Activated CD4-positive, CD25-positive, alpha-beta regulatory T cell (primary cell): ENCODE measurements at places on chromosomes 16 and 17.

DNA sequence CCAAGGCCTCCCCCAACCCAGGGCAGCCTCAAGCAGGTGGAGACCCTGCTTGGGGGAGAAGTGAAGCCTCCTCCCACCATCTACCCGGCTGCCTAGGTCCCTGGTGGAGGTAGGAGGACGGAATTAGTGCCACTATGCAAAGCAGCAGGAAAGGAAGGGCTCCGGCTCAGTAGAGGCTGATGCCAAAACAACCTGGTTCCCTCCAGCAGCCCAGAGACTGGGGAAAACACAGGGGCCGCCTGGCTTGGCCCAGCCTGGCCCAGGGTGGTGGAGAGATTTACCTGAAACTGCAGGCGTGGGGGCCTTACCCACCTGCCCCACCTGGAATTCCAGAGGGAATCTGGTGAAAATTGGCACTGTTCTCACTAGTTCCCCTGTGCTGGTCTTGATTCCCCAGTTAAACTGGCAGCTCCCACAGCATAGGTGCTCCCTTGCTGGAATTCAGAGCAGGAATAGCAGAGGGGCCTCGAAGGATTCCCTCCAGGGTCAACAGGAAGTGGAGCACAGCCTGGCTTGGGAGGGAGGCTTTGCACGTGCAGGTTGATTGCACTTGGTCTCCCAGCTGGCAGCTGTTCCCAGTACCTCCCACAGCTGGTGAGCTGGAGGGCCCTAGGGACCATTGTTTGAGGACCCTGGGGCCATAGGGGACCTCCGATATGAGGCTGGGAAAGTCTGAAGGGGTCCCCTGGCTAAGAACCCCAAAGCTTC lies 4.5 kb downstream of the CD79B start:
- no peak for DNase-seq

DNA sequence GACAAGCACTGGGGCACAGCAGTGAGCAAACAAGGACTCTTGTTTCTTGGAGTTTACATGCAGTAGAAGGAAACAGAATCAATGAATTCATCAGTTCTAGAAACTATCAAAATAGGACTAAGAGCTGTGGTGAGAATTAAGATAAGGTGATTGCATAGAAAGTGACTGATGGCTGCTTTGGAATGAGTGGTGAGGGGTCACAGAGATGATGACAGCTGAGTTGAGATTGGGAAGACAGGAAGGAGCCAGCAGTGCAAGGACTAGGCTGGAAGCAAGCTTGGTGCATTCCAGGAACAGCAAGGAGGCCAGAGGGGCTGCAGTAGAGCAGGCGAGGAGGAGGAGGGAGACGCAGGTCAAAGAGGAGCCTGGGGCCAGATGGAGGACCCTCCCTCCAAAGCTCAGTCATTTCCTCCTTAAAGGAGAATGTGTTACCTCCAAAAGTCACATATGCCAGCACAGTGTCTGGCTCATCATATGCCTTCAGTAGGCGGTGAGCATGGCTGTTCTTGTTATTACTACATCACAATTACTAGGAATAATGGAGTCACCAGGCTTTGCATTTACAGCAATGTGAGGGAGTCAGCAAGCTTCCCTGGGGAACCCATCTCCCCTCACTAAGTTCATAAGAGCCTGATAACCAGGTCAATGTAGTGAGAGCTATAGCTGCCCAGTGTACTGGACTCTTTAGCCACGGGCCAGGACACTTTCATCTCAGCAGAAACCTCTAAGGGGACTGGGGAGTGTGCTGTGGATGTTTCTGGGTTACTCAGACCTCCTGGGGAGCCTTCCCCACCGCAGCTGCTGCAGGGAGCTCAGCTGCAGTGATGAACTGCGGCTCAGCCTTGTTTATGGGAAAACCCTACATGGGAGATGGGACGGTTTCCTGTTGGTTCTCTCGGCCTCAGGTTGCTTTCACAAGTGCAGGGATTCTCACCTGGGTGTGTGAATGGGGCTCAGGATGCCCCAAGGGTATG lies 157.2 kb downstream of the SEC14L1 start:
- DNase-seq: no peak

DNA sequence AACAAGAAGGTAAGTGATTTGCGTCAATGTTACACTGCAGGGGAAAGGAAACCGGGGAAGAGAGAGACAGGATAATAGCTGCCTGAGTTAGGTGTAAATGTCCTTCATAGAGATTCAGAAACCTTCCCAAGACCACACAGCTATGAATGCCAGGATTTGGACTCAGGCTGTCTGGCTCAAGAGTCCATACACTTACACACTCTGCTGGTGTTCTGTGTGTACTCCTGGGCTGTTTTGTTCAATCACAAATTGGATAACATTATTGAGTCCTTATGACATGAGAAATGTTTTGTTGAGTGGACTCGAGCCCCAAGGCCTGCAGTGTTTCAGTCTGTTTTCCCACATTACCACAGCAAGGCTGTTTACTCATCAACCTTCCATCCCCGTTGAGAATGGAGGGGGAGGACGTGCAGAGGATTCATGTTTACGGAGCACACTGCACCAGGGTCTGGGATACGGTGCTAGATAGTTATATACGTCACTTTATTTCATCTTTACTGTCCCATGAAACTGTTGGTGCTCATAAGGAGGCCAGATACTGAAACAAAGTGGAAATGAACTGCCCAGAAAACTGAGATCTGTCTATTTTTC lies 450.8 kb downstream of the HAPSTR1 start:
- no peak for DNase-seq

- no peak for DNase-seq
These were observed 2.3 kb downstream of the RND2 start for GRCh38 chr17:43027091-43028032.

- no peak for DNase-seq
These were observed 46.5 kb upstream of the CDRT4 start for GRCh38 chr17:15513856-15514459.

- DNase-seq: no peak
These were observed 106.9 kb downstream of the SYCE1L start for GRCh38 chr16:77306075-77306474.

- DNase-seq: no peak
These were observed 220.5 kb downstream of the PARN start for GRCh38 chr16:14409563-14409962.

GRCh38 chr17:19368229-19368628 lies 5.7 kb upstream of the B9D1 start:
- no peak for DNase-seq

DNA sequence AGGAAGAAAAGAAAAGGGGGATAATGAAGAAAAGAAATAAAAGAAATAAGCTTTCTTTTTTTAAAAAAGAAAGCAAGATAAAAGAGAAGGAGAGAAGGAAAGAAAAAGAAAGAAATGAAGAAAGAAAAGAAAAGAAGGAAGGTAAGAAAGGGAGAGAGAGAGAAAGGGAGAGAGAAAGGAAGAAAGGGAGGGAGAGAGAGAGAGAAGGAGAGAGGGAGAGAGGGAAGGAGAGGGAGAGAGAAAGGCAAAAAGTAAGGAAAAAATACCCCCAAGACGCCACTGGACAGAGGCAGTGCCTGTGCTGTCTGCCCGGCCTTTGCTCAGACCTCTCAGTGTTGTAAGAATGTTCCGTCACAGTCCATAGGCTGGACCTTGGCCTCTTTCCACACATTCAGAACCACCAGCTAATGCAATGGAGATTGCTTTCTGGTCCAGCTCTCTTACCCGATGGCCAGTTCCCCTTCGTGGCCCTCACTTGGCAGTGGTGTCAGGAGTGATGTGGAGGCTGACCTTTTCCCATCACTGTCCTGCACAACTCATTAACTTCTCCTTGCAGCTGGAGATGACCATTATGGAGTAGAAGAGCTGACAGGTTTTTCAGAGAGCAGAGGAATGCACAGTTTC lies 14.3 kb upstream of the HNF1B start:
- no peak for DNase-seq

GRCh38 chr17:81217491-81217890 lies 5.3 kb downstream of the CEP131 start:
- DNase-seq: no peak

DNA sequence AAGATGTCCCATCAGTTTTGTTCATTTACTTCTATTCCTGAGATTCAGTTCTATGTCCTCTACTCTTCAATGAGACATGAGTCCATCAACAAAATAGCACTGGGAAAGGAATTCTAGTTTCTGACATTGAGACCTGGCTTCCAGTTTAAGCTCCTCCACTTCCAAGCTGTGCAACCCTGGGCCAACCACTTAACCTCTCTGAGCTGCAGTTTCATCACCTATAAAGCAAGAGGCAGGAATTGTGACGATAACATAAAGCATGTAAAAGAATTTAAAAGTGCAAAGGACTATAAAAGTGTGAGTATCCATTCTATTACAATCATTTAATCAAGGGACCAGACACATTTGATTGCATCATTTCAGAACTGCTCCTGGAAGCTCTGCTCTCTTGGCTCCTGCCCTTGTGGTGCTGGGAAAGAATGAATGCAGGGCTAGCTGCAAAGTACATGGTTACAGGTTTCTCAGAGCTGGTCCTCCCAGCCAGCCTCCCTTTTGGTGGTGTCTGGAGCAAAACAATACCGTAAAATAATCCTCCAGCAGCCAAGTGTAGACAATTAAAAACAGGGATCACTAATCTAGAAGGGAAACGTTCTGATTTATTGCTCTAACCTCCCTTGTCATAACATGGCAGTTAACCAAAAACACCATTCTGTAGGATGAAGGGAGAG lies 113.9 kb downstream of the VPS53 start:
- no peak for DNase-seq

GRCh38 chr17:72671016-72671415 lies 421.5 kb downstream of the SLC39A11 start:
- DNase-seq: no peak

DNA sequence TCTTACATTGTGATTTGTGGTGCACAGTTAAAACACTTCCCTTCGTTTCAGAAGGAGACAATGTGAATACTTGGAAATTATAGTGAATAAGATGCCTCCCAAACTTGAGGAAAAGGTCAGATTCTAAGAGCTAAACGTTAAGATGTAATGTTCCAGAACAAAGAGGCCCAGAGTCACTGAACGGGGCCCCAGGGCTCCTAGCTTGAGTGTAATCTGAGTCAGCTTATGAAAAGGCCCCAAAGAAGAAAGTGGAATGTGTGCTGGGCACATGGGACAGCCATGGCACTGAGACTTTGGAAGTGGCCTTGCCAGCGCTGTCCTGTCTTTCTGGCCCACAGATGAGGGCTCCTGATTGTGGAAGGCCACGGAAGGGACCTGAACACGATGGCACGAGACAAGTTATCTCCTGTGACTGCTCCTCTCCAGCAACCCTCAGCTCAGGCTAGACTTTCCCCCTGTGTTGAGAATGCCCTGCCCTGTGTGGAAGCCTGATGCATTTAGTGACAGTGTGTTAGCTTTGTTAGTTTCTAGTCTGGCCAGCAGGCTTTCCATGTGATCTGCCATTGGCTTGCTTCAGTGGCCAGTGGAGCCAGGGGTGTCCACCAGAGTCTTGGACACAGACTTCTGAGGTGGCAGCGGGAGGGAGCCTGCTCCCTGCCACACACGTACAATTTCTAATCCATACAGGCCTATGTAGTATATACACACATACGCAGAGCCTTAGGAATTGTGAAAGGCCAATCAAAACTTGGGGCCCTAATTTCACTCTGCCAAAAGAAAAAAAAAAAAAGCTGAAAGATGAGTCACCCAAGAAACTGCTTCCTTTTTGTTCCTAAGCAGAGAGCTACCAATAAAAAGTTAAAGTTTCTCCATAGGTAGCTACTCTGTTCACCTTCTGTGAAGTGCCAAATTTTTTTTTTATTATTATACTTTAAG lies 13.1 kb downstream of the SPATA33 start:
- DNase-seq: no peak

DNA sequence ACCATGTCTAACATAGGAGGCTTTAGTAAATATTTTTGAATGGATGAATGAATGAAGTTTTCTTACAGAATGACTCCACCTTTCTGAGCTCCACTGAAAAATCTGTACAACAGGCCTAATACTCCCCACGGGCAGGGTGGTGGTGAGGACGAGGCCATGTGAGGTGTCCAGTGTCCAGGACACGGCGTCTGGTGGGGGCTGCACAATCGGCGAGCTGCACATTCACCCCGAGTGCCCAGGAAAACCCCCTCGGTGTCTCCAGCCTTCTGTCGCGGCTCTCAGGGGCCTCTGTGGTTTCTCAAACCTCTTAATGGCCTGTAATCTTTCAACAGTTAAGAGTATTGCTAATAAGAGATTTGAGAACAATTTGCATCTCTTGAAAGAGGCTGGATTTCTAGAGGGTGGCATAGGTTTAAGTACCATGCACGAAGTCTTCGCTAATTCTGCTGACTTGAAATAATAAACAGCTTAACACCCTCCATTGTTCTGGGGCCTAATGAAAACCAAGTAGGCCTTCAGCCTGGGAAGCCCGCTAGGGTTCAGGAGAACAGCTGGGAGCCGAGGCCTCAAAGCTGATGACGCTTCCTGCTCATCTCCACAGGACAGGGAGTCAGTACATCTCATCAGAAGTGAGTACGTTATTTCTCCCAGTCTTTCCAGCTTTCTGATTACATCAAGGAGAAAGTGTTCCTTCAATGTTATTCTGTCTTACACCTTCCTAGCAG lies 304.6 kb upstream of the FOXF1 start:
- DNase-seq: no peak

DNA sequence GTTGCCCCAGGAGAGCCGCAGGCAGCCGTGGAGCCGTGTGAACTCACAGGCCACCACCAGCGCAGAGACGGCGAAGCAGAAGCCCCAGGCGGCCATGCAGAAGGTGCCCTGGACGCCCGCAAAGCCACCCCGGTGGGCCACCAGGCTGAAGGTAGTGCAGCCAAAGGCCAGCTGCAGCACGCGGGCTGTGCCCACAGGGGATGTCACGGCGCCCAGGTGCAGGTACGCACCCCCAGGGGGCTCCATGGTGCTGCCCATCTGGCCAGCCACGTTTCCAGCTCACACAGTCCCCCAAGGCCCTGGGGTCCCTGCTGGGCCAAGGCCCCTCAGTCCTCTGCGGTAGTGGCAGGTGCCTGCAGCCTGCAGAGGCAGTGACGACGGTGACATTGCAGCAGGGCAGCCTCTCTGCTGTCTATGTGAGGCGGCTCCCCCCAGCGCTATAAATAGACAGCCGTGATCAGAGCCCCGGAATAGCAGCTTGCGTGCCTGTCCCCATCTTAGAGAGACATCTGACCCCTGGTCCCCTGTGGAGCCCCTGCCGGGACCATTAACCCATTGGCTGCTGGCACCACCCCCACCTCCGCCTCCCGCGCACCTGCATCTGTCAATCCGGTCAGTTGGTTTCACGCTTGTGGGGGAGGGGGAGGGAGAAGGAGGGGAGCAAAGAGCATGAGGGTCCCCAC lies 4.5 kb upstream of the PYCR1 start:
- no peak for DNase-seq

DNA sequence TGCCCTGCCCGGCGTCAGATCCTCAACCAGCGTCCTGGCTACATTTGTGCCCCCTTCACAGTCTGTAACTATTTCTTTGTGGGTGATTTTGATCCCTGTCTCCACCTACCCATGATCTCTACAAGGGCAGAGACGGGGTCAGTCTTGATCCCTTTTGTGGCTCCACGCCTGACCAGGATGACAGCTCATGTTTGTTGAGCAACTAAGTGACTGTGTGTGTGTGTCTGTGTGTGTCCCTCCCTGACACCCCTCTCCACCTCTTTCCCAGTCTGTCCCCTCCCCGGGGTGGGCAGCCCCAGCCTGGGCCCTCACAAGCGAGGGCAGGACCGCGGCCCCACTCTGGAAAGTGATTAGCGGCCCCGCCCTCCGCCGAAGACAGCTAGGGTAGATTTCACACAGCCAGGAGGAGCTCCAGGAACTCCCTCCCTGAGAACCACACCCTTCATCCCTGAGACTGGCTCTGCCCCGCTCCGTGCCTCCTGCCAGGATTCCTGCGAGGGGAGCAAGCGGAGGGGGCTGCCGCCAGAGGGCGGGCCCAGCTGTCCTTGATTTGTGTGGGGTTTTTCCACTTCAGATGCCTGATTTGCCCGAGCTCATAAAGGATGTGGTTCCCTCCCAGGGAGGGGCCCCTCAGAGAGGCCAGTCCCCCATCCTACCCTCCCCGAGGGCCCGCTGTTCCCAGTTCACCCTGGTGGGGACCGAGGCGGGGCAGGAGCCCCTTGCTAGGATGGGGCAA lies 5.3 kb upstream of the HS3ST6 start:
- DNase-seq: no peak
